ENCODE measurements at places on chromosomes 3 and 15.

DNA sequence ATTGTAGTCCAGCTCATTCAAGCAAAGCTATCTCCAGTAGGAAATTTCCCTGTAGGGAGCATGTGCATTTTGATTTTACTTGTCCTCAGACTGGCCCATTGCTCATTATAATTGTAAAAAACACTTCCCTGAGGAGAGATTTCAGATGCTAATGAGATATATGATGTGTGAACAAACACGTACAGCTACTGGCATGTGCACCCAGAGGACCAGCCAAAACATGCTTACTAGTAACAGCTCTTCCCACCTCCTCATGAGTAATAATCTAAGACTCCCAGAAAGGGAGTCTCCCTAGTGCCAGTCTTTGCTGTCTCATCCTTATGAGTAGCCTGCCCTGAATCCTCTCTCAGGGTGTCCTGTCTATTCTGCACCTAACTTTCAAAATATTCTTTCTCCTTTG, 43.4 kb downstream of the FBXO22 start:
- DNase-seq, result no peak

DNA sequence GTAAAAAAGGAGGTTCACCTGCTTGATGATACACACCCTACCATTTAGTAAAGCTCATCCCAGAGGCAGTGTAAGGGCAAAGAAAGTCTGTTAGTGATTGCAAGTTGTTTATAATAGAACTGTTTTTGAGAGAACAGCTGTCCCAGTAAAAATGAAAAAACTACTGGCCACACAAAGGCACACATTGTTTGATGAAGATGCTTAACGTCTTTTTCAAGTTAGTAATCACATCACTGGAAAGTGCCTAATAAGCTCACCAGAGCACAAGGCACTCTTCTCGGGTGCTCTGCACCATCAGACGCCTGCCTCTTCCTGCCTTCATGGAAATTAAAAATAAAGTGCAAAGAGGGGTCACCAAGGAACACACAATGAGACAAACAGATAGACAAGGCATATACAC, 186.9 kb downstream of the PDZRN3 start:
- no peak for DNase-seq

DNA sequence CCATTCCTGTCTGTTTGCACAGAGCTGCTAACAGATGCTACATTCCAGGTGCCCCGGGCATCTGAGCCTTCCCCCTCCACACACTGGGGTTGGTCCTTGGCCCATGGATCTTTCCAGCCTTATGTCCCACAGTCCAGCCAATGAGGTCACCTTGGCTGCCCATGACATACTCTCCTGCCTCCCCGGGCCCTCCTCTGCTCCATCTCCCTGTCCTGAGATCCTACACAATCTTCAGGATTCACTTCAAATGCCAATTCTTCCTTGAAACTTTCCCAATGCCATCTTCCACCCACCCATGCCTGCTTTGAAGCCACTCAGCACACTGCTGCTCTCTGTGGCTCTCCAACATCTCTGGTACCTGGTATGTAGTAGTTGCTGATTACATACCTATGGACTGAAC, 4.3 kb downstream of the CHRNA3 start:
- no peak for DNase-seq

DNA sequence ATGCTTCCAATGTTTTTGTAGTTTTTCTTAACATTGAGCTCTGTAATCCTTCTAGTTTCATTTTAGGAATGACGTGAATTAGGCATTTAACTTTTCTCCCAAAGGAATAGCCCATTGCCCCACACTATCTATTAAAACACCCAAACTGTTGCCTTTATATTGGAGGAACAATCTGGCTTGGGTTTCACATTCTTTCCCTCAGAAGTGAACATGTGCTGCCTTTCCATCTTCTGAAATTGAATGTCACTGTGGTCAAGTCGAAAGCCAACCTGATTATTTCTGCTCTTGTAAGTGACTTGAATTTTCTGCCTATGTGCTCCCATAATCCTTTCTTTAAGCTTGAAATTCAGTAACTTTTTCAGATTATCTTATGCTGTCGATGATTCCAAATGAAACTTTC, 214.5 kb downstream of the SLC9A9 start:
- no peak for DNase-seq

DNA sequence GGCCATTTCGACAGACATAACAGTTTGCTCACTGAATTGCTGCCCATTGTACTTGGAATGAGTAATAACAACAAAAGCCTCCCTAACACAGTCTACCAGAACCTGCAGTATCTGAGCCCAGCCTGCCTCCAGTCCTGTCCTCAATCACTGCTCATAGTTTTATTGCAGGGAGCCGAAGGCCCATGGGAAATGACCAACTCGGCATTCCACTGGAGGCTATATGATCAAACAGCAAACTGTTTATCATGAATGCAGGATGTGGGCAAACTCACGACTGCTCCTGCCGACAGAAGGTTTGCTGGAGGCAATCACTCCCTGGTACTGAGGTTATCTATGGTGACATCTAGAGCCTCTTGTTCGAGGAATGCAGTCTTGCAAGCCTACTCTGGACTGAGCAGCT, 46.3 kb downstream of the LSM3 start:
- DNase-seq, result no peak

DNA sequence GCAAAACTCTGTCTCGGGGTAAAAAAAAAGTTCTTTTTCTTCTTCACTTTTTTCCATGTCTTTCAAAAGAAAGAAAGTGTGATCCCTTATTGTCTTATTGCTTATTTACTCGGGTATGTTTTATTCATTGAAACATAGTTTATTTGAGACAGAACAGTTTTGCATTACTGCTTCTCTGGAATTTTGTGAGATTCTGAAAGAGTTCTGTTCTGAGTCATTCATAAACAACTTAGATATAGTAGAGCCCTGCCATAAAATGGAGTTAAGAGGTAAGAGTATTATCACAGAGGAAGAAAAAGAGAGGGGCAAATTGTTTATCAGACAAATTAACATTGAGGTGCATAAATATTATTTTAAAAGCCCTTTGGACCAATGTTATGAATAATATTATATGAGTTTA, 522.2 kb downstream of the ROBO2 start:
- no peak for DNase-seq

- DNase-seq, result no peak
These were observed 213.9 kb downstream of the CLSTN2 start for GRCh38 chr3:140148824-140149390.

DNA sequence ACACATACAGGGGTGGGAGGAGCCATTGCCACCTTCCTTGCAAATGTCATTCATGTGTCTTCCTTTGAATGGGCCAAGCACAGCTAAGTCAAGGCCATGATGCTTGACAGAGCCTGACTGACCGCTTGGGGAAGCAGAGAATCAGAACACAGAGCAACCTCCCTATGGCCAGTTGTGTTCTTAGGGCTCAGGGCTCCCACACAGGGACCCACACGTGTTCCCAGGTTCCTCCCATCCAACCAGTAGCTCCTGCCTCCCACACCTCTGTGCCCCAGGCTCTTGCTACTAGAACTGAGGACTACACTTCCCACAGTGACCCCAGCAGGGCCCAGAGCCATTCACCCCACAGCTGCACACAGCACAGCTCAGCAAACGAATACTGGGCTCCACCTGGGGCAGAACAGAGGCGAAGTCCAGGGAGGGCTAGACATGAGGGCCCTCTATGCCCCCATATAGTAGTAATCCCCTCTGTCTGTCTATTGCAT, 42.9 kb downstream of the KLF15 start:
- DNase-seq, result no peak

GRCh38 chr3:122609798-122610559, 32.5 kb downstream of the PARP15 start:
- DNase-seq, result no peak

Measured in stimulated activated CD4-positive, alpha-beta T cell treated with anti-CD3 and anti-CD28 coated beads, Interleukin-4, amount 100 ng/mL, for 48 hours (primary cell).